ENCODE measurements at places on chromosomes 2 and 18.

- peaks cover 11% of the 10 kb centered on the region for H3K36me3 ChIP-seq
- H3K27ac ChIP-seq, result peak overlapping the region; percentile 32
- no peak overlapping the region for H3K4me3 ChIP-seq
- H3K4me1 ChIP-seq, result peaks cover 35% of the 10 kb centered on the region
Observed at GRCh38 chr2:86201671-86202335, 2.5 kb downstream of the MRPL35 start.

DNA sequence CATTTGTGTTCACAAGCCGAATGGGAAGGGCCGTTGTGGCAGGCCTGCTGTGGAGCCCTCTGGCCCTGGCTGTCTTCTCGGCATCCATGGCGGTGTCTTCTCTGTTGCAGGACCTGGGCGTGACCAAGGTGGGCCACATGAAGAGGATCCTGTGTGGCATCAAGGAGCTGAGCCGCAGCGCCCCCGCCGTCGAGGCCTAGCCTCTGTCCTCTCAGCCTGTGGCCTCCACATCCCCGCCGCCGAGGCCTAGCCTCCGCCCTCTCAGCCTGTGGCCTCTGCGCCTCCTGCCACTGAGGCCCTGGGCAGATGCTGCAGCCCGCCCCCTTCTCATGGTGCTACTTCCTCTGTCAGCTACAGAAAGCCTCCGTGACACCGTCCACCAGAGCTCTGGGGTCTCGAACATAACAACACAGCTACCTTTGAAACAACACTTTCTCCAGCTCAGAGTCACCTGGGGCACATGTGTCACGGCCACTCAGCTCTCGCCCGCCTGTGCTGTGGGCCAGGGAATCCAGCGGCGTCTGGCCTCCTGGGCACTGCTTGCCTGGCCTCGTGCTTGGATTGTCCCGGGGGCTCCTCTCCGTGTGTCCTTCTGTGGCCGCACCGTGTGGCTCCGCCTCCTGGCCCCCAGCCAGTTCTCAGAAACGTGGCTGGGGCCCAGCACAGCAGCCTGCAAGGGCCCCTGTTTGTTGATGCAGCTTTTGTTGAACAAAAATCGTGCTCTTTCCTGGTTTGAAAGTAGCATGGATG, 97.1 kb downstream of the USP40 start:
- no peak for DNase-seq
- H3K27me3 ChIP-seq, result peaks cover 6% of the 10 kb centered on the region

DNA sequence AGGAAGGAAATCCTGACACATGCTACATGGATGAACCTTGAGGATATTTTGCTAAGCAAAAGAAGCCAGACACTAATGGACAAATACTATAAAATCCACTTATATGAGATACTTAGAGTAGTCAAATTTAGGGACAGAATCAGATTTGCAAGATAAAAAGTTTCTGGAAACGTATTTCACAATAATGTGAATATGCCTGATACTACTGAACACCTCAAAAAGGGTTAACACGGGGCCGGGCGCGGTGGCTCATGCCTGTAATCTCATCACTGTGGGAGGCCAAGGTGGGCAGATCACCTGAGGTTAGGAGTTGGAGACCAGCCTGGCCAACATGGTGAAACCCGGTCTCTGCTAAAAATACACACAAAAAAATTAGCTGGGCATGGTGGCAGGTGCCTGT, 1.7 kb upstream of the RMC1 start:
- H3K36me3 ChIP-seq, result peaks cover 5% of the 10 kb centered on the region
- peaks cover 44% of the 10 kb centered on the region for H3K4me1 ChIP-seq
- H3K4me3 ChIP-seq, result no peak overlapping the region
- H3K27me3 ChIP-seq, result no peaks in the 10 kb centered on the region

DNA sequence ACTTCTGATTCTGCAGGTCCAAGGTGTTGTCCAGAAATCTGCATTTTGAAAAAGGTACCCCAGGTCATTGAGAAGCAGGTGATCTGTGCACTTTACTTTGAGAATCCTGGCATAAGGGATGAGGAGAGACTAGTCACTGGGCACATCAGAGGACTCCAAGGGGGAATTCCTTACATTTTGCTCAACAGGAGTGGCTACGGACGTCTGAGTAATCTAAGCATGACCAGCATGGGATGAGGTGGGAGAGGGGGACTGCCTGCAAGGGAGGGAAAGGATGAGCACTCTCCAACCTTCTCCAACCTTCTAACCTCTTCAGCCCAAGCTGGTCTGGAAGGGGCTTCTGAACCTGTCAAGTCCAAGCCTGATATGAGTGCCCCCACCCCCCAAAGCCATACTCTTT, 55.5 kb downstream of the MARCHF4 start:
- DNase-seq, result peak; percentile 79
- peak overlapping the region; percentile 99 for H3K27ac ChIP-seq
- no peaks in the 10 kb centered on the region for H3K27me3 ChIP-seq
- H3K4me3 ChIP-seq, result peak overlapping the region; percentile 76

- H3K4me3 ChIP-seq, result peak overlapping the region; percentile 87
- no peak for DNase-seq
- H3K4me1 ChIP-seq, result peaks cover 56% of the 10 kb centered on the region
- no peaks in the 10 kb centered on the region for H3K27me3 ChIP-seq
Observed at GRCh38 chr2:64768491-64769005, 114.8 kb upstream of the SERTAD2 start.

DNA sequence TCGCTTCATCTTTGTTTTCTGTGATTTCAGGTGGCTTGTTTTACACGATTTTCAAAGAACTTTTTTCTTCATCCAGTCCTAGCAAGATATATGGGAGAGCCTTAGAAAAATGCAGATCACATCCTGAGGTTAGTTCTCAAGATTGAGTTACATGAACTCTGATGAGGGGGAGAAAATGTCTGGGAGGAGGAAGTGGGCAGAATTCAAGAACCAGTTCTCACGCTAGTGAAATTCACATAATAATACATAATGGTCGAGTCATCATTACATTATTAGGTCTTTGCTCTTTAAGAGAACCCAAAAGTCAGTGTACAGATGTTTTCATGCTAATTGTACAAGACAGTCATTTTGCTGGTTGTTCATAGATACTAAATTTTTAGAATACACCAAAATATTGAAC, 7.0 kb downstream of the TIMM21 start:
- peak; percentile 20 for DNase-seq
- peaks cover 41% of the 10 kb centered on the region for H3K36me3 ChIP-seq
- peak overlapping the region; percentile 41 for H3K27ac ChIP-seq
- no peaks in the 10 kb centered on the region for H3K27me3 ChIP-seq
- no peak overlapping the region for H3K4me3 ChIP-seq

DNA sequence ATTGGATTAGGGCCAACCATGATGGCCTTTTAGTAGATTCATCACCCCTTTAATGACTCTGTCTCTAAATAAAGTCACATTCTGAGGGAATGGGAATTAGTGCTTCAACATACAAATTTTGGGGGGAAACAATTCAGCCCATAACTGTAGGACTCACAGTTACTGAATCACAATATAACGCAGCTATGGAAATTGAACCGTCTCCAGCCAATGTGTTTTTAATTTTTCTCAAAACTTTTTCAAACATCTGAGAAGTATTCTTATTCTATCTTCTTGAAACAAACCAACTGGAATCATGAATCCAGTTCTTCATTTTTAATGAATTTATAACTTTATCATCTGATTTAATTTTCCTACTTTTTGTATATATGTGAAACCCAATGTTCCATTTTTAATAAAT, 373.1 kb upstream of the SYT4 start:
- H3K27me3 ChIP-seq, result peaks cover 4% of the 10 kb centered on the region
- no peaks in the 10 kb centered on the region for H3K36me3 ChIP-seq
- H3K4me1 ChIP-seq, result no peaks in the 10 kb centered on the region
- DNase-seq, result no peak
- no peak overlapping the region for H3K4me3 ChIP-seq

- no peaks in the 10 kb centered on the region for H3K4me1 ChIP-seq
- H3K4me3 ChIP-seq, result no peak overlapping the region
- no peaks in the 10 kb centered on the region for H3K36me3 ChIP-seq
- no peak overlapping the region for H3K27ac ChIP-seq
- no peaks in the 10 kb centered on the region for H3K27me3 ChIP-seq
Observed at GRCh38 chr18:32588191-32588590, 117.5 kb upstream of the GAREM1 start.

DNA sequence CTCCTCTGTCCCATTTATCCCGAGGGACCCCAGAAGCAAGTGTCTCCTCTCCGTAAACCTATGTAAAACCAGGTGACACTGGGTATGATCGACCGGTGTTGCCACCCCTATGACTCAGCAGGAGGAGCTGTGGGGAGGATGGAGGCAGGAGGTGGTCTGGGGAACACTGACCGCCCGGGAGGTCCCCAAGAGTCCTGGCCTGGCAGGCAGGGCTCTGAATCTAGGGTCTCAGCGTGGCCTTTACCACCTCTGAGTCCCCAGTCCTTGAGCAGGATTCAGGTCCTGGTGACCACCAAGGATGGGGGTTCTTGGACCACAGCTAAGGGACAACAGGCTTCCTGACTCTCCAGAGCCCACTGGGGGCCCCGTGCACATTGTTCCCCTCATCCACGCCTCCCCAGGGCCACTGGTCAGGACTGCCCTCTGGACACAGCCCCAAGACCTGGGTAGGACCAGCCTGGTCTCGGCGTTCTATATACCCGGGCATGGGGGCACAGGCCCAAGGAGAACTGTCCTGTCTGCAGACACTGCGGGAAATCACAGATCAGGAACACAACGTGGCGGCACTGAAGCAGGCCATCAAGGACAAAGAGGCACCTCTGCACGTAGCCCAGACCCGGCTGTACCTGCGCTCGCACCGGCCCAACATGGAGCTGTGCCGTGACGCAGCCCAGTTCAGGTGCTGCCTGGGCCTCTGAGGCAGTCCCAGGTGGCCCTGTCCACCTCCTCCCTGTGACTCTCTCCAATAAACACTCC, 4.0 kb downstream of the TEKT4 start:
- H3K4me1 ChIP-seq, result no peaks in the 10 kb centered on the region
- H3K27ac ChIP-seq, result no peak overlapping the region

DNA sequence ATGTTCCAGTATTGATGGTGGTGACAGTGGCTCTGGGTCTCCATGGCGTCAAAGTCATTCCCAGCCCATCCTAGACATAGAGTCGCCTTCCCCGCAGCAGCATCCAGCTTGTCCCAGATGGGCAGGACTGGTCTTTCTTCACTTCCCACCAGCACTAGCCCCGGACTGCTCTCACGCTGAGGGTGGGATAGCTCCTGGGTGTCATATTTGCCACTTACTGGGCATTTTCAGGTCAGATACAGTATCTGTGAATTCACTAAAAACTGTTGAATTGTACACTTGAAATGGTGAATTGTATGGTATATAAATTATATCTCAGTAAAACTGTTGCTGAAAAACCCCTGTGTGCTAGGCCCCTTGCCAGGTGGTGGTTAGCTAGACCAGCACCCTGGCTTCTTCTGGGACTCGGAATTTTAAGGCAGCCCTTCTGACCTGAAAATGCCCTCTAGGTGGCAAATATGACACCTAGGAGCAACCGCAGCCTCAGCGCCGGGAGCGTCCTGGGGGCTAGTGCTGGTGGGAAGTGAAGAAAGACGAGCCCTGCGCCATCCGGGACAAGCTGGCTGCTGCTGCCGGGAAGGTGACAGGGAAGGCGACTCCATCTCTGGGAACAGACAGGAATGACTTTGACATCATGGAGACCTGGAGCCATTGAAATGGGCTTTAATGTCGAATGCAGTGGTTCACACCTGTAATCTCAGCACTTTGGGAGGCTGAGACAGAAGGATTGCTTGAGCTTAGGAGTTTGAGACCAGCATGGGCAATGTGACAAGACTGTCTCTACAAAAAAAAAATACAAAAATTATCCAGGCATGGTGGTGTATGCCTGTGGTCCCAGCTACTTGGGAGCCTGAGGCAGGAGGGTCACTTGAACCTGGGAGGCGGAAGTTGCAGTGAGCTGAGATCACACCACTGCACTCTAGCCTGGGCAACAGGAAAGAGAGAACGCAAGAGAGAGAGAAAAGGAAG, 56.2 kb downstream of the DDX1 start:
- no peak overlapping the region for H3K27ac ChIP-seq
- H3K27me3 ChIP-seq, result peaks cover 44% of the 10 kb centered on the region
- H3K4me1 ChIP-seq, result no peaks in the 10 kb centered on the region
- DNase-seq, result no peak
- H3K36me3 ChIP-seq, result no peaks in the 10 kb centered on the region
- no peak overlapping the region for H3K4me3 ChIP-seq

DNA sequence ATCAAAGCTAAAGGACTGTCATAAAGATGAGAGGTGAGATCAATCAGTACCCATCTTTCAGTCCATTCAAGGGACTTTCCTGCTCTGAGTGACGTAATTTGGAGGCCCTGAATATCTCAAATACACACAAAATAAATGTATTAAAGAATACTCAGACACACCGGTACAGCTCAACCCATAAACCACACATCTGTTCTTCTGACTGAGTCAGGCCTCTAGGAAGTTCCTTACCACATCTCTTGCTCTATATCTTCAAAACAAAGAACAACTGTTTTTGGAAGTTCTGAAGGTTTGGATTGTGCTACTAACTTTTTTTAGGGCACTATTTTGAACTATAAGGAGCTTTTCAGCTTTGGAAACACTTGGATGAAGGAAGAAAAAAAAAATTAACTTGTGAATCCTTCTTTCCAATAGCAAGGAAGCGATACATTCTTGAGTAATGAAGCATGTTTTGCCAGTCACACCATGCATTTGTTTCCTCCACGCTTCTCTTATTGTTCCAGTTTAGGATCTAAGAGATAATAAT, 866.5 kb upstream of the VRK2 start:
- peaks cover 6% of the 10 kb centered on the region for H3K36me3 ChIP-seq
- H3K27me3 ChIP-seq, result no peaks in the 10 kb centered on the region
- H3K4me1 ChIP-seq, result peaks cover 49% of the 10 kb centered on the region
- H3K27ac ChIP-seq, result peak overlapping the region; percentile 37

- H3K4me3 ChIP-seq, result peak overlapping the region; percentile 98
- H3K27me3 ChIP-seq, result peaks cover 3% of the 10 kb centered on the region
- peaks cover 70% of the 10 kb centered on the region for H3K4me1 ChIP-seq
- peaks cover 43% of the 10 kb centered on the region for H3K36me3 ChIP-seq
- DNase-seq, result no peak
Observed at GRCh38 chr2:12720278-12720620, 3.5 kb downstream of the TRIB2 start.
